ENCODE measurements at places on chromosomes 6 and 20.
A peak's percentile ranks its signal among the peaks of the same experiment; 100 is the strongest.

DNA sequence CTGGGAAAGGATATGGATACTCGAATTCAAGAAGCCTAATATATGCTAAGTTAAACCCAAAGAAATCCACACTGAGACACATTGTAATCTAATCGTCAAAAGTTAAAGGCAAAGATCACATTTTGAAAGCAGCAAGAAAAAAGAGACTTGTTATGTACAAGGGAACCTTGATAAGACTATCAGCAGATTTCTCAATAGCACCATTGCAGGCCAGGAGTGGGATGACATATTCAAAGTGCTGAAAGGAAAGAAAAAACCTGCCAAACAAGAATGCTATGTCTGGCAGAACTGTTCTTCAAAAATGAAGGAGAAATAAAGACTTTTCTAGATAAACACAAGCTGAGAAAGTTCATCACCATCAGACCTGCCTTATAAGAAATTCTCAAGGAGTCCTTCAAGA, 75.2 kb downstream of the COL21A1 start:
- DNase-seq, result no peak

GRCh38 chr6:113094779-113095178, 747.6 kb downstream of the RFPL4B start:
- DNase-seq, result no peak

DNA sequence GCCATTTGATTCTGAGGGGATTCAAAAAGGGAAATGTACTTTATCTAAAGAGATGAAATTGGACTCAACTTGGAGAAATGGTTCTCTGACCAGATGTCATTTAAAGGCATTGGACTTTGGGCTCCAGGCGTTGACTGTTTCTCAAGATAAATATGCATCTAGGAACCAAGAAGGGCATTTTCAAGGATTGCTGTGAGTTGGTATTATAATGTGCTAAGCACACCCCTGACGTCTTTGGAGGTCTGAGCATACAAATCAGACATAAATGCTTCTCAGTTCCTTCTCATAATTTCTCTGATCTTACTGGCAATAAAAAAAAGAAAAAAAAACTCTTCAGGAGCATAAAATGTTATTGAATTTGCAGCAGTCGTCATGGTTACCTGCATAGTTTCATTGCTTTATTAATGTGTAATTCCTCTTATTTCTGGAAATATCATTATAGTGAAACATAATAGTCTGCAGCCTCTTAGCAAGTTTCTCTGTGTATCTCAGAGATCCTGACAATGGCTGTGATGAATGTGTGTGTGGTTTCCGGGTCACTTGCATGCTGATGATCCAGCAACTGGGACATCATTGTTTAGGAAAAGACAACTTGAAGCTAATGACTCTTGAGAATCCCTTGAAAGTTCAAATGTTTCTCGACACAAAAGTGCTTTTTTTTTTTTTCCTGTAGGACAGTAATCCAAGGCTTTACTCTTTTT, 136.0 kb downstream of the AIG1 start:
- DNase-seq, result no peak

DNA sequence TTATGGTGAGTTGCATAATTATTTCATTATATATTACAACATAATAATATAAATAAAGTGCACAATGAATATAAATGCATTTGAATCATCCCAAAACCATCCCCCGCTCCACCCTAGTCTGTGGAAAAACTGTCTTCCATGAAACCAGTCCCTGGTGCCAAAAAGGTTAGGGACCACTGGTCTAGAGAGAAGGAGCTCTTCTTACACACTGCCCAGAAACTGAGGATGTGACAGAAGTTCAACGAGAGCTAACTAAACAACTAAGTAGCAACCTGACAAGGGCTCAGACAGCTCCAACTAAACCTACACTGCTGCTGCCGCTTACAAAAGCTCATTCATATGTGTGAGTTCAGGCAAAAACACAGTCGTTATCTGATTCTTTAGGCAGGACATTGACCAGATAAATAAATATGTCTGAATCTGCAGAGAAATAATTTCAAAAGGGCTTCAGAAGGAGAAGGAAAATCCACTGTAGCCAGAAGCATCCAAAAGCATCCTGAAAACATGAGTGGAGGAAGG, 125.9 kb downstream of the ATXN1 start:
- no peak for DNase-seq

- peak; percentile 33 for DNase-seq
Measured at GRCh38 chr6:75934643-75935472, 137.6 kb downstream of the IMPG1 start.

DNA sequence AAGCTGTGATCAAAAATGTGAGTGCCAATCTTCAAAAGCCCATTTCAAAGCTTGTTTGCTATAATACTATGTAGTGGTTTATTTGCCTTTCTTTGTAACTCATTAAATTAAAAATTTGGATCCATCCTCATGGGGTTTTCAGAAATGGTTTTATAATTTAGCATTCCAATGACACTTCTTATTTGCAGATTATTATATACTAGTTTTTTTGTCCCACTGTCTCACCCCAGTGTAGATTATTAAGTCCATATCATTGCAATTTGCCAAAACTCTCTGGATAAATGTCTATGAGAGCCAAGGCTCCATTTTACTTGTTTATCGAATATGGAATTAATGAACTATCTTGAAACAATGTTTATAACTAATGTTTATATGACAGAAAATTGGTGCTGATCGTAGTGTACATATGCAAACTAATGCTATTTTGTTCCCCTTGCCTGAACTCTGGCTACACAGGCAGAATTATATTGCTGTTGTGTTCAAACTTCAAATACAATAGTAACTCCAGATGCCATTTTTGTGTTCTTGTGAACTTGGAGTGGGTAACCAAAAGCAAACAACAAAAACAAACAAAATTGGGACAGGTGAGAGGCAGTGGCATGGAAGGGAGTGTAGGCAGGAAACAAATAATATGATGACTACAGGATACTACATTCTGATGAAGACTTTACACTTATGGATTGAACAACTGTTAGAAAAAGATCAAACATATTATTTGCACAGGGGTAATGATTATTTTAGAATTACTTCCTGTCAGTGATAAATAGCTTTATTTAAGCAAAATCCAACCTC, 307.1 kb upstream of the FLRT3 start:
- DNase-seq, result no peak

DNA sequence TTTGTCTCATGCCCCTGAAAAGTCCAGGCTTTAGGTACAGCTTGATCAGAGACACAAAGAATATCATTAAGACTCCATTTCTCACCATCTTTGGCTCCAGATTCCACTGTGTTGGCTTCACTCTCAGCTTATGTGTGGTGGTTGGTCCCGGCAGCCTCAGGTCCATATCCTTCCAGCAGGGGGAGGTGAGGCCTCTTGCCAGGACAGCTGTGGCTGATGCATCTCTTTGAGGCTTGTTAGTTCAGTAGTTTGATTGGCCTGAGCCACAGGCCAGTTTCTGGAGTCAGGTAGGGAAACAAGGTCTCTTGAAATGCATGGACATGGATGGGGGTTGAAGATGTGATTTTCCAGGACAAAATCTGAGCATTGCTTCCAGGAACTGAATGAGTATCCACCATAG, 62.4 kb downstream of the JAG1 start:
- no peak for DNase-seq

DNA sequence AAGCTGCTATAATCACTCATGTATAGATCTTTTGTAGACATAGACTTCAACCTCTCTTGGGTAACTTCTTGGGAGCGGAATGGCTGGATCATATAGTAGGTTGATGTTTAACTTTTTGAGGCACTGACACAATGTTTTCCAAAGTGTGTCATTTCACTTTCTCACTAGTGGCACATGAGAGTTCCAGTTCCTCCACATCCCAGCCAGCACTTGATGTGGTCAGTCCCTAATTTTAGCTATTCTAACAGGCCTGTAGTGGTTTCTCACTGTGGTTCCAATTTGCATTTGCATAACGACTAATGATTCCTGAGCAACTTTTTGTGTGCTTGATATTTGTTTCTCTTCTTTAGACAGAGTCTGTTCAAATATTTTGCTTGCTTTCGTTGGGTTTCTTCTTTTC, 221.3 kb downstream of the DLL1 start:
- no peak for DNase-seq

GRCh38 chr20:59164686-59165391, 1.2 kb downstream of the ZNF831 start:
- DNase-seq, result no peak

- DNase-seq, result no peak
Measured at GRCh38 chr20:62063315-62063980, 2.2 kb downstream of the TAF4 start.

DNA sequence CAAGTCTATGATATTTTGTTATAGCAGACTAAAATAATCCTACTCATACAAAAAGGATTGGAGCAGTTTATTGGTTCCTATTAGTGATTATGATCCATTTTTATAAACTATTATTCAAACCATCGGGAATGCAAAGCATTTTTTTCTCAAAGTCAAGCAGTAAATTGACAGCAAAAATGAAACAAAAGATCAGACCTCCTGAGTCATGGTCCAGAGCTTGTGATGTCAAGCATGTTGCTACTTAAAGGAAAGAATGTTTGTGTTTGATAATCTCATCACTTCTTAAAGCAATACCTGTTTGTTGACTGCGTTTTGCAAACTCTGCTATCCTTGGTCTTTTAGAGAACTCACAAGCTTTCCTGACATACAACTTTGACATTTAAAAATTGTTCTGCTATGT, 204.4 kb downstream of the SAMD5 start:
- DNase-seq, result no peak

- DNase-seq, result peak; percentile 99
Measured at GRCh38 chr6:27871924-27872638, 40.1 kb downstream of the OR2B2 start.

DNA sequence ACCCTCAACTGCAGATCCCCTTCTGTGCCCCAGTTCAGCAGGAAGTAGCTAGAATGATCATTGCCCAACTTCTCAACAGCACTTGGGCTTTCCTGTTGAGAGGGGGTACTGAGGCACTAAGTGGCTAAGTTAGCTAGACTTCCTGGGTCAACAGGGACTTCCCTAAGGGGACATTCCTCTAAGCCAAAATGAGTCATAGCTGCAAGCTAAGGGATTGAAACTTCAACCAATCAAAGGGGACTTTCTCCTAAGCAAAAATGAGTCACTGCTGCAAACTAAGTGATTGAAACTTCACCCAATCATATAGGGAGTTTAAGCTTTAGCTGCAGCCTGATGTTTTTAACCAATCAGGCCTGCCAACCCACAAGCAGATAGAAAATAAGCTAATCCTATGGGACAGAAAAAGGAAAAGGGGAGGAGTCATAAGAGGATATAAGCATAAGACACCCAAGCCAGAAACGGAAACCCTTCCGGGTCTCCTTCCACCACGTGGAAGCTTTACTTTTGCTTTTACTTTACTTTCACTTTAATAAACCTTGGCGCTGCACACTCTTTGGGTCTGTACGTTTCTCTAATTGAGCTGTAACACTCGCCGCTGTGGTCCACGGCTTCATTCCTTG, 659.0 kb upstream of the HS3ST5 start:
- DNase-seq, result no peak

DNA sequence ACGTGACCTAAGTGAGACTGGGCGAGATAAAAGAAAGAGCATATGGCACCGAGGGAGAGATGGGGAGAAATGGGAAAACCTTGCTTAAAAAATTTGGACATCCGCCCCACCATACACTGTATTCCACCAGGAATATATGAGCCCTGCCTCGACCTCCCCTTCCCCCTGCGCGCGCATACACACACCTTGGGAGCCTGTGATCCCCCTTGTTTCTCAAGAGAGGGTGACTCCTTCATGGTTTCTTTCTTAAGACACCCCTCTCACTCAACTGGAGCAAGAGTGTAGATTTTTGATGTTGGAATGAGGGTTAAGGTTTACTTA, 480 bp downstream of the ABCF1 start:
- no peak for DNase-seq

- DNase-seq, result peak; percentile 90
Measured at GRCh38 chr6:27630727-27631608, 158.1 kb upstream of the ZNF184 start.

DNA sequence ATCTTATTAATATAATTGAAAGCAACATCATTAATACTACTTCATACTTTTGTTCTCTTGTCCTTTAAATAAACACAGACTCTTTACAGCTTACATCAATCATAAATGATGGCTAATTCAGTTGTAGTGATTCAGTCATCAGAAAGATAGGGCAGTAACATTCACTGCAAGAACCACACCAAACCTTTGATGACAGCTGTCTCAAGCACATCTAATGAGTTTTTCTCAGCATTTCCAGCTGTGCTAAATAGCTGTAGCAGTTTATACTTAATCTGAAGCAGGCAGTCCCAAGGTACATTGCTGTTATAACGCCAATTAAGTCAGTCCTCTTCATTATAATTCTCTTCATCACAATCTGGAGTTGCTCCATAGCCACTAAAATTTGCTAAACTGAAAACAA, 45.7 kb downstream of the PREP start:
- DNase-seq, result no peak

- no peak for DNase-seq
Measured at GRCh38 chr6:7323074-7323473, 10.1 kb upstream of the SSR1 start.

- DNase-seq, result no peak
Measured at GRCh38 chr6:116764961-116765841, at the start of gene FAM162B. TSS of gene FAM162B (minus strand) at chr6:116765719. CDS start at chr6:116765576, 143 bp downstream.

DNA sequence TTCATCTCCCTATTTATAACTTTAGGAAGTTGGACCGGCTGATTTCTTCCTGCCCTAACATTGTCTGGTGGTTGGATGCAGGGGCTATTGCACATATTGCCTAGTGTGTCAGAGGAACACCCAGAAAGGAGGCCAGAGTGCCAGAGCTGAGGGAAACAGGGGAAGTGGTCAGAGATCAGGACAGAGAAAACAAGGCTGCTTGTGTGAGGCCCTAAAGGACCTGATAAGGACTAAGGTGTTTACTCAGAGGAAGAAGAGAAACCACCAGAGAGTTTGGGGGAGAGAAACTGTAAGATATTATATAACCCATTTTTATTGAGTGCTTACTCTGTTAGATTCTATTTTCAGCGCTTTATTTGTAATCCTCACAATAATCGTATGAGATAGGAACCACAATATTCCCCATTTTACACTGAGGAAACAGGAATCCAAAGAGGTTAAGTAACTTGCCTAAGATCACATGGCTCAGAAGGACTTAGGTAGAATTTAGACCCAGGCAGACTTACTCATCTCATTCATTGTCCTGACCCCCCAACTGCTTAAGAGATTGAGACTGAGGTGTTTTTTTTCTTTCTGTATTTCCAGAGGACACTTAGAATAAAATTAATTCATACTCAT, 54.0 kb upstream of the REV3L start:
- no peak for DNase-seq

- no peak for DNase-seq
Measured at GRCh38 chr20:37418591-37419109, 72.7 kb downstream of the SRC start.

DNA sequence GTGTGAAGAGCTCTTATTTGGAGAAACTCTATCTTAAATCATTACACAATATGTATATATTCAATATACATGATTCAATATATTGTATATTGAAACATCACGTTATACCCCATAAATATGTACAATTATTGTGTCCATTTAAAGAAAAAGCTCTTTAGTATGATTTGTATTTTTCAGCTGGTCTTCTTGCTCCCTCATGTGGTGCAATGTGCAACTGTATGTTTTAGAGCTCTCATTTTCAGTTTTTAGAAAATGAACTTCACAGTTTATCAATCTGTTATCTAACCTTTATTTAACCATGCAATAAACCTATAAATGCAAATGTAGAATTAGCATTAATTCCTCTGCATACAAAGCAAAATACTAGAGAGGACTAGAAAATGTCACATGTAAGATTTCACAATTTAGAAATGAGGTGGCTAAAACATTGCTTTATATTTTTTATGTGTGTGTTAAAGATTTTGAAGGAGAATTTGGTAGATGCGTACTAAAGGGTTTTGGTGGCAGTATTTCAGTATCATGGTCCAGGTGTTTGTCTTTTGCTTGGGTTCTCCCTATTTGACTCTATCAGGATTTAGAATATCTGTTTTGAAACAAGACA, 167.1 kb downstream of the PHF3 start:
- no peak for DNase-seq

All from Panc1 (cell line).